Effector memory CD4-positive, alpha-beta T cell (primary cell): ENCODE measurements at places on chromosomes 7 and 10.

GRCh38 chr10:73950155-73950948 lies 39.4 kb downstream of the PLAU start:
- no peak for DNase-seq

GRCh38 chr10:61390851-61391250 lies 62.3 kb downstream of the TMEM26 start:
- DNase-seq, result no peak

GRCh38 chr7:49822856-49823255 lies 49.4 kb downstream of the VWC2 start:
- no peak for DNase-seq

DNA sequence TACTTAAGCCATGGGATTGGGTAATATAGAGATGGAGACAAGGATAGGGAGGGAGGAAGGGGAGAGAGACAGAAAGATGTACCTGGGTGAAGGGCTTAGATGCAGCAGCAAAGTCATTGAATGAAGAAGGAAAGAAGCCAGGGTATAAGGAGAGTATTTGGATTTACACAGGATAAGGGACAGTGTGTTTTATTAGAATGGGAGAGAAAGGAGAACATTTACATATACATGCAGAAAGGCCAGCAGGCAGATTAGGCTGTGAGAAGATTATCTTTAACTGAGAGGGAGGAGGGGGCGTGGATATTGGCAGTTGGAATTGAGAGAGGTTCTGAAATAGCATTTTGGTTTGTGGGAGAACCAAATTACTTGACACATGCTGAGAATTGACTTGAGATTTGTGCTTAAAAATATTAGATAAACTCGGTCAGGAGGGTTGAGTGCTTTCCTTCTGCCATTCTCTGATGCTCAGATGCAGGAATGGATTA lies 161.5 kb upstream of the ZNF804B start:
- DNase-seq, result no peak

DNA sequence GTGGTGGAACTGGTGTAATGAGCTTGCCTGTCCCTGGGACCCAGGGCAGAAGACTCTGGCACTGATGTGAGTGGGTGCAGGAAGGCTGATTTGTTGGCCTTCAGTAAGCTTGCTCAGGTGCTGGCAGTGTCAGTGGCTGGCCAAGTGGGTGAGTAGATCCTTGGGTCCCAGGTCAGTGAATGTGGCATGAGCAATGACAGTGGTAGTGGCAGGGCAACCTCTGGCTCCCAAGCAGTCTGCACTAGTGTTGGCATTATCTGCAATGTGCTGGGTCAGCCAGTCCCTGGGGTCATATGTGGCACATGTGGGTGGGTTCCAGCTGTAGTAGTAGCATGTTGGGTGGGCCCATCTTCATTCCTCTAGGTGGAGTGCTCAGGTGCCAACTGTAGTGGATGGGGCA lies 640.9 kb upstream of the GRM3 start:
- no peak for DNase-seq

DNA sequence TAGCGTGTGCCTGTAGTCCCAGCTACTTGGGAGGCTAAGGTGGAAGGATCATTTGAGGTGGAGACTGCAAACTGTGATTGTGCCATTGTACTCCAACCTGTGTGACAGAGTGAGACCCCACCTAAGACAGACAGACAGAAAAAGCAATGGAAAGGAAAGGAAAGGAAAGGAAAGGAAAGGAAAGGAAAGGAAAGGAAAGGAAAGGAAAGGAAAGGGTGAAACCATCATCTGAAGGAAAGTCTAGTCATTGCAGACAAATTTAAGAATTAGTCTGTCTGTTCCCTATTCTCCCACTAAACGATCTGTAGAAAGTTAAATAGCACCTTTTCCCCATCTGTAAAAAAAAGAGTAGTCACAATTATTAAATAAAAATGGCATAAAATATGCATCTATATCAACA lies 91.1 kb upstream of the SKAP2 start:
- no peak for DNase-seq

GRCh38 chr7:6022707-6023106 lies 8.5 kb upstream of the ANKRD61 start:
- no peak for DNase-seq

DNA sequence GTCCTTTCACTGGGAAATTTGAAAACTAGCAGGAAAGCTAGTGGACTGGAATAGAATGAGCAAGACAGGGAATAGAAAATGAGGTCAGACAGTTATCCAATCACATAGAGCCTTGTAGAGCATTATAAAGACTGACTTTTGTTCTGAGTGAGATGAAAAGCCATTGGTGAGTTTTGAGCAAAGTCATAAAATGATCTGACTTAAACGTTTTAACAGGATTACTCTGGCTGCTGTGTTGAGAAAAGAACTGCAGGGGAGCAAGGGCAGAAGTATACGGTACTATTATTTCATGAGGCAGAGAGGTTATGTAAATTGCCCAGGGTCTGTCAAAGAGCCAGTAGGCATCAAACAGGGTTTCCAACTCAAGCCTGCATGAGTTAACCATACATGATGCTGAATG lies 393.4 kb downstream of the TFEC start:
- no peak for DNase-seq

GRCh38 chr7:48144291-48144768 lies 26.9 kb upstream of the ABCA13 start:
- no peak for DNase-seq

DNA sequence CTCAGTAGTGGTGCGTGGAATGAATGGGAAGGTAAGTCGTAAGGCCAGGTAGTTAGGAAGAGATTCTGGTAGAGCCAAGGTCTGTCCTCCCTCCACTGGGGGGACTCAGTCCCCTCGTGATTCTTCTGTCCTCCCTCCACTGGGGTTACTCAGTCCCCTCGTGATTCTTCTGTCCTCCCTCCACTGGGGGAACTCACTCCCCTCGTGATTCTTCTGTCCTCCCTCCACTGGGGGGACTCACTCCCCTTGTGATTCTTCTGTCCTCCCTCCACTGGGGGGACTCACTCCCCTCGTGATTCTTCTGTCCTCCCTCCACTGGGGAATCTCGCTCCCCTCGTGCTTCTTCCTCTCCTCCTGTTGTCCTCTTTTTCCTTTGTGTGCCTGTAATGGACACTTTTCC lies 125.1 kb downstream of the CELF2 start:
- no peak for DNase-seq

DNA sequence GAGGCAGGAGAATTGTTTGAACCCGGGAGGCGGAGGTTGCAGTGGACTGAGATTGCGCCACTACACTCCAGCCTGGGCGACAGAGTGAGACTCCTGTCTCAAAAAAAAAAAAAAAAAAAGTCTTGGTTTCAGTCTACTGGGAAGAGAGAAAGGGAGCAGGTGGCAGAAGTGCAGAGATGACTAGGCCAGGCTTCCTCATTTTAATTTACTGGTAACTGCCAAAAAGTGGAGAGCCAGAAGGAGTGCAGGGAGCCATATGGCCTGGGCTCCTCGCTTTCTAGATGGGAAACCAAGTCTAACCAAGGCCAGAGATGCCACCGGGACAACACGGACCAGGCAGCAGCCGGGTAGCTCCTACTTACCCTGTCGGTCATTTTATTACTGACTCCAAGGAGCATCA lies 12.2 kb downstream of the SEPHS1 start:
- DNase-seq, result no peak

DNA sequence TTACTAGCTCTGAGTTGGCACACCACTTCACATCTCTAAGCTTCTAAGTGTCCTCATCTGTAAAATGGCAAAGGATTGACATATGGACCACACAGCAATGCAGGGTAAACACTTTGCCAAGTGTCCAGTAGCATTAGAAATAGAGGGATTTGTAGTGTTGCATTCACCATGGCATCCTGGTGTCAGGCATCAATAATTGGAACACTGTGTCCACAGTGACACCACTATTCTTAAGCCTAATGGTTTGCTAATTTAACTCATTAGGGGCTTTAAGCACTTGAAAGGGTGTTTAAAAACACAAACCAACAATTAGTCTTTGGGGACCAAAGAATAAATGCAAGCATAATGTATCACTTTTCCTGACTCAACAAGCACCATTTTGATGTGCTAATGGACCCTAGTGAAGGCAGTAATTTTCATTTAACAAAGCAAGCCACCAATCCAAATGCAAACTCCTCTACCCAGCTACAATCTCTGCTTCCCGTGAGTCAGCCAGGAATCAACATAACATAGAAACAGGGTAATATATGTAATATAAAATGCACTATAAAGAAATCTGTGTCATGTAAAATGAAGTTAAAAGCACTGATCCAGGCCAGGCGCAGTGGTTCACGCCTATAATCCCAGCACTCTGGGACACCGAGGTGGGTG lies 75.9 kb downstream of the FAM204A start:
- DNase-seq, result no peak

DNA sequence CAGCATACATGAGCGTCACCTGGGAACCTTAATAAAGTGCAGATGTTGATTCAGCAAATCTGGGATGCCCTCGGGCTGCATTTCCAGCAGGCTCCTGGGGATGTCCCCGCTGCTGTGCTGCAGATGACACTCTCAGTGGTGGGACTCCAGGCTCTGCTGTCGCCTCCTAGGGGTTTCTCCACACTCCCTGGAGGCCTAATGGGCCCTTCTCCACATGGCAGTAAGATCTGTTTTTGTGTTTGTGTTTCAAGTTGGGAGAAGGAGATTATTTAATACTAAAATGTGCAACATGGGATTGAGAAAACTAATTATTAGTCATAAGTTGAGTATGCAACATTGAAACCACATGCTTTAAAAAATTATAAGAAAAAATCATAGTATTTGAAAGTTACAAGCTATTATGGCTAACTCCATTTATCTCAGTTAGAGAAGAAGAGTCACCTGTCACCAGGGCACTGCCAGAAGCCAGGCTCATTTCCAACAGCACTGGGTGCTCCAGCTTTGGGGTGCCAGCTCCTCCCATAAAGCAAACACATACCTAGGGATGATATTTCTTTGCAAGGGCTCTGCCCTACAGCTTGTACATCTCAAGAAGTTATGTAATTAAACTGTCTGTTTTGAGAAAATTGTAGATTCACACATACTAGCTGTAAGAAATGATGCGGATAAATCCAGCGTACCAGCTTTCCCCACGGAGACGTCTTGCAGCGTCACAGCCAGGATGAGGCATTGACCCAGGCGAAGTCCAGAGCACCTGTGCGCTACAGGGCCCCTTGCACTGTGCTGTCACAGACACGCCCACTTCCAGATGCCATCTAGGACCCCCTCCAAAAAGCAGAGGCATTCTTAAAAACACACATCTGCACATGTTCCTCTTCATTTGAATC lies 106.4 kb downstream of the EGFR start:
- no peak for DNase-seq

DNA sequence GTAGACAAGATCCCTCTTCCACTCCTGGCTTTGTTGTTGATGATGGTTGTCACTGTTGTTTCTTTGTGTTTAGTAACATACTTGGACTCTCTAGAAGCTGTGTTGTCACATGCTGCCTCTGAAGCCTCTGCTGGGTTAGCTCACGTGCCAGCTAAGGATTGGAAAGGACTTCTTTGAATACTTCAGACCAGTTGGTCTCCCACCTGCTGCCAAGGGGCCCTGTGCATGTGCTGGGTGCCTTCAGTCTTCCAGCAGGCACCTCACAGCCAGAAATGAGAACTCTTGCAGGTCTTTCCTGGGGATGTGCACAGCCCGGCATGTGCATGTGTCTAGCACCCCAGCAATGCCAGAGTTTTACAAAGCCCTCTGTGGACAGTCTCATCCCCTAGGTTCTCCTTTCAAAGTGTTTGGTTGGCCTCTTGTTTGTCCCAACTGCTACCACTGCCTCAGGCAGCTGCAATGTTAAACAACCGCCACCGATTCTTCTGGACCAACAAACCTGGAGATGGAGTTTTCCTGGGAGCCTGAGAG lies 21.7 kb upstream of the NCAPG2 start:
- DNase-seq, result no peak

- no peak for DNase-seq
Observed at GRCh38 chr7:140294454-140294853, 103.9 kb downstream of the SLC37A3 start.

DNA sequence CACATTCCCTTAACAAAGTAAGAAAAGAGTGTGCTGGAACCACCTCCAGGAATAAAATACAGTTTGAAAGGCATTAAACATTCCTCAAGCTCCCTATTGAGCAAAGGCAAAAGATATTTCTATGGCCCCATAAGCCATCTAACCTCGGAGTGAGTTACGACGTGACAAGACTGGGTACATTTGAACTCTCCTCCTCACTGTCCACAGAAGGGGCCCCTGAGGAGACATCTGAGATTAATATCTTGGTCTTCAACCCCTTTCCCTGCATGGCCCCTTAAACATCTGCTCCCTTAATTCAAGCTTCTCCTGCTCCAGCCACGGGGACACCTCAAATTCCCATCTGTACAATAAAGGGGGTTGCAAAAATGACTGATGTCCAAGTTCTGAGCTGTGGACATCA lies 526 bp downstream of the GIMAP1 start:
- no peak for DNase-seq

DNA sequence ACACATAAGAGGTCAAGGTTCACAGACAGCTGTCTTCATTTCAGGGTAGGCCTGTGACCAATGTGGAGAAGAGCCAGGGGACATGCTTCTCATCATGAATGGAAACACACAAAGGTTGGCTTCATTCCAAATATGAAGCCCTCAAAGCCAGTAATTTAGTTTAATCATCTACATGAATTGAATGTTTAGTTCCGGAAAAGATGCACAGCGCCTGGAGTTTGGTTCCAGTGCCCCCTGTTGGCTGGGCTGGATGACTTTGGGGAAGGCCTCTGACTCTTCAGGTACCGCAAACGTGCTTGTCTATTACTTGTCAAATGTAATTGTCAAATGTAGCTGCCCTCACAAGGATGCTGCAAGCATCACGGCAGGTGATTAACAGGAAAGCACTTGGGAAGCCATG lies 130.7 kb downstream of the ADRA2A start:
- no peak for DNase-seq

GRCh38 chr10:120495226-120496009 lies 38.4 kb downstream of the PLPP4 start:
- no peak for DNase-seq

DNA sequence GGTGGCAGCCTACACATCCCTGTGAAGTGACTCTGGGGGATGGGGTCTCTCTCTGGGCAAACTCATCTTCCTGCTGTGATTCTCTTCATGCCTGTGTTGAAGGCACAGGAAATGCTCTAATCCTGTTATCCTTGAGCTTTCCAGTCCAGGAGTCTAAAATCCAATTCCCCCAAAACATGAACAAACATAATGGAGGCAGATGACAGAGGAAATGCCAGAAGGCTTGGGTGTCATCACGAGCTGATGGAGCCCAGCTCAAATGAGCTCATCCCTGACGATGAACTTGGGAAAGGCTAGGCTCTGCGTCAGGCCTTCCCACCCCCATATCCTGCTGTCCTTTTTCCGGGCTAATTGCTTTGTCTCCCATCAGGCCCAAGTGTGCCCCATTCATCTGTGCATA lies 165.9 kb upstream of the PODXL start:
- no peak for DNase-seq

DNA sequence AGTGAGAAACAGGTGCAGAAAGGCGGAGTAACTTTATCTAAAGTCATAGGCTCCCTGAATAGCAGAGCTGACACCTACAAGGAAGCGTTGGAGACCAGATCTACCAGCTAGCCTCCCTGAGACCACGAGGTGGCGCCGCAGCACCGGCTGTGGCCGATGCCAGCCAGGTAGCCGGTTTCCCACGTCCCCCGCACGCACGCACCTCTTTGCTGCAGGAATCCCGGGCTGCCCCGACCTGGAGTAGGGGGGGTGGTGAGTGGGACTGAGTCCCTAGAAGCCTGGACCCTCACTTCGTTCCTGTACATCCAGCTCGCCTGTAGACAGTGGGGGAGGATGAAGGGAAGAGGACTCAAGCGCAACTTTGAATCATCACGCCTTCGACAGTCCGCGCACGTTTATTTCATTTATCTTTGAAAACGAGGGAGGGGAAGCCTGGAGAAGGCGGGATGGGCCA lies 3.7 kb downstream of the ELOVL3 start:
- peak; percentile 70 for DNase-seq
